HEK293T (cell line): ENCODE measurements at places on chromosomes 4 and X.

DNA sequence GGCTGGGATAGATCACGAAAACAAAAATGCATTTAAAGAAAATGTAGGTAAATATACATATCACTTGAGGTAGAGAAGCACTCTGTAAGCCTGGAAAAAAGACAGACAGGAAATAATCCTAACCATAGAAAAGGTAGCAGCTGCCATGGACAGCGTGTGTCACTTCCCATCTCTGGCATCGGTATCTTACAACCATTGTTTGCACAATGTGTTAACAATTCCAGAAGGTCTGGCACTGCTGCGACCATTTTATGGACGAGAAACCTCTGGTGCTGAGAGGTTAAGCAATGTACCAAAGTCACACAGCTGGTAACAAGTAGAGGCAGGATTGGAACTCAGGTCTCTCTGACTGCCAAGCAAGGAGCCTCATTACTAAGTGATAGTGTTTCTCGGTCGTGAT lies 1.7 kb upstream of the MTNR1A start:
- no peak for DNase-seq

DNA sequence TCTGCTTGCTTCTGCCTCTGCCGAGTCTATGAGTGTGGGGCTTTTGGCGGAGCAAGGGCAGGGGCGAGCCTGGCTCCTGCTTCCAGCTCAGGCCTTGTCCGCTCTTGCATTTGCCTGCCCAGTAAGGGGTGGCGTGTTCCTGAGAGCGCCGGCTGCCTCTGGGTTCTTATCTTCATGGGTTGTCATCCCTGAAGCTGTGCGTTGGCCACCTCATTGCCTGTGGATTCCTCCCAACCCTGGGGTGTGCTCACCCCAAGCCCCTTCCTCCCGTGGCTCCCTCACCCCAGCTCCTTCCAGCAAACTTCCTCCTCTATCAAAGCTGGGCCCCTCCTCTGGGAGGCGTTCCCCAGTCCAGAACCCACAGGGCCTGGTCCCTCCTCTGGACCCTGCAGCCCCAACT lies 17.5 kb downstream of the SH3BP2 start:
- no peak for DNase-seq

- no peak for DNase-seq
Observed at GRCh38 chr4:77177199-77177598, 20.2 kb downstream of the CCNG2 start.

- DNase-seq = peak; percentile 5
Observed at GRCh38 chr4:12679217-12679616, 804.9 kb downstream of the RAB28 start.

- no peak for DNase-seq
Observed at GRCh38 chr4:156767911-156768415, 203.6 kb downstream of the PDGFC start.

DNA sequence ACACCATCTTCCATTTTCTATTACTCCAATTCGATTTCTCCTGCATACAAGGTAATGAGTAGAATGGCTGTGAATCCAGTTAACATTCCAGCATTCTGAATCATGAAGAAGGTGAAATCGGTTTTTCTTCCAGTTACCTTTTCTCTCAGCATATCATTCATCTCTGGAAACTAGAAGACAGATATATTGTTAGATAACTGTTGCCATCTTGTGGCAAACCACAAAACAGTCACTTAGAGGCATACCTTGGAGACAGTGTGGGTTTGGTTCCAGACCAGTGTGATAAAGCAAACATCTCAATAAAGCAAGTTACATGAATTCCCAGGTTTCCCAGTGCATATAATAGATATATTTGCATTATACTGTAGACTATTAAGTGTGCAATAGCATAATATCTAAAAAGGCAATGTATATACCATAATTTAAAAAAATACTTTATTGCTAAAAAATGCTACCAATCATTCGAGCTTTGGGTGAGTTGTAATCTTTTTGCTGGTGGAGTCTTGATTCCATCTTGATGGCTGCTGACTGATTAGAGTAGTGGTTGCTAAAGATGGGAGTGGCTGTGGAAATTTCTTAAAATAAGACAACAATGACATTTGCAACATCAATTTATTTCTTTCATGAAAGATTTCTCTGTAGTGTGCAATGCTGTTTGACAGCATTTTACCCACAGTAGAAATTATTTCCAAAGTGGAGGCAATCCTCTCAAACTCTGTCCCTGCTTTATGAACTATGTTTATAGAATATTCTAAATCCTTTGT lies 82.1 kb downstream of the SLC39A8 start:
- peak; percentile 39 for DNase-seq

DNA sequence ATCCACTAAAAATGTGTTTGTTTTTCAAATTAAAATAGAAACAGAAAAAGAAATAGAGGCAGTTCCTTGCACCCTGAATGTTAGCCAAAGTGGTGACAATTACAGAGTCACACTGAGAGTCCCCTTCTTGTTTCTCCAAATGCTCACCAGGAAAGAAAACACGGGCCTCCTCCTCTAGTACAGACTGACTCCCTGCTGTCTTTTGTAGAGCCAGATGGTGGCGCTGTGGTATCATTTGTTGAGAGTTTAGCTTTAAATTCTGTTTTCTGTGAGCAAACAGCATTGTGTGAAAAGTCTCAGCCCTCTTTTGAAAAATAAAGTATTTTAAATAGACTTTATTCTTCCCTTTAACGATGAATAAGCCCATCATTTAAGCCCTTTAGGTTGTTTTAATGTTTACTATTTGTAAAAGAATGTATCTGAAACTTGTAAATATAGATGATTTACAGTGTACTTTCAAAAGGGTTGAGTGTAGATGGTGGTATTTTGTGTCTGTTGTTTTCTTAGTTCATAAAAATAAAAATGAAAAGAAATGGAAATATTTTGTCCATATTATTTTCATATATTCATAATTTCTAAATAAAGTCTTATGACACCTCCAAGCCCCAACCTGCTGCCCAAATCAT lies 36.9 kb upstream of the ATOH1 start:
- peak; percentile 63 for DNase-seq

- DNase-seq = no peak
Observed at GRCh38 chr4:24999392-25000089, 31.2 kb downstream of the LGI2 start.

DNA sequence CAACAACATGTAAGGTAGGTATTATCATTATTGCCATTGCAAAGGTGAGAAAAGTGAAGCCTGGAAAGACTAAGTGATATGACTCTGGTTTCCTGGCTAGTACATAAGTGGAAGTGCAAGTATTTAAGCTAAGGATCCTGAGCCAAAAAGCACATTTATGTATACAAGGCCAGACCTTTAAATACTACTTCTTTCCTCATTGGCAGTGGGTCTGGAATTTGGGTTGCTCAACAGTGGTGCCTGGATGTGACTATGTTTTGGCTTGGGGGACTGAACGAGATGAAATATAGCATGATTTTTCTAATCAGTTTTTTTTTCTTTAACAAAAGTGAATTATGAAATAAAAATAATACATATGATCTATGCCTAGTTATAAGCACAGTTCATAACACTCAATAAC lies 7.4 kb upstream of the FGF13 start:
- no peak for DNase-seq

- DNase-seq = no peak
Observed at GRCh38 chr4:120829113-120829831, 93.3 kb downstream of the PRDM5 start.

DNA sequence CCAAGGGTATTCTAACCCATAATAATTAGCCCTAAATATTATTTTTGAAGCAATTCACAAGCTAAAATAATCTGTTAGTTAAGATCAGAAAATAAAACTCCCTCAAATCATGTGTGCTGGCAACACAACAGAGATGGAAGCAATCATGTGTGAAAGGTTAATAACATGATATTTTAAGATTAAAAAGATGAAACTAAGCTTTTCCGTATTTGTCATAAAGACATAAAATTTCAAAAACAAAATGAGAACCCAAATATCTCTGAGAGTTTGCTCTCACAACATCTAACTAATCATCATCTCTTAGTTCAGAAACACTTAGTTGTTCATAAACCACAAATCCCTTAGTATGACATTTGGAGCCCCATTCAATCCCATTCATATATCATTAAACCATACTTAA lies 749.1 kb downstream of the CCSER1 start:
- DNase-seq = no peak
